Activated CD4-positive, alpha-beta T cell treated with anti-CD3 and anti-CD28 coated beads, Interleukin-2, amount 50 U/mL, for 24 hours (primary cell): ENCODE measurements at places on chromosomes 7 and 10.

DNA sequence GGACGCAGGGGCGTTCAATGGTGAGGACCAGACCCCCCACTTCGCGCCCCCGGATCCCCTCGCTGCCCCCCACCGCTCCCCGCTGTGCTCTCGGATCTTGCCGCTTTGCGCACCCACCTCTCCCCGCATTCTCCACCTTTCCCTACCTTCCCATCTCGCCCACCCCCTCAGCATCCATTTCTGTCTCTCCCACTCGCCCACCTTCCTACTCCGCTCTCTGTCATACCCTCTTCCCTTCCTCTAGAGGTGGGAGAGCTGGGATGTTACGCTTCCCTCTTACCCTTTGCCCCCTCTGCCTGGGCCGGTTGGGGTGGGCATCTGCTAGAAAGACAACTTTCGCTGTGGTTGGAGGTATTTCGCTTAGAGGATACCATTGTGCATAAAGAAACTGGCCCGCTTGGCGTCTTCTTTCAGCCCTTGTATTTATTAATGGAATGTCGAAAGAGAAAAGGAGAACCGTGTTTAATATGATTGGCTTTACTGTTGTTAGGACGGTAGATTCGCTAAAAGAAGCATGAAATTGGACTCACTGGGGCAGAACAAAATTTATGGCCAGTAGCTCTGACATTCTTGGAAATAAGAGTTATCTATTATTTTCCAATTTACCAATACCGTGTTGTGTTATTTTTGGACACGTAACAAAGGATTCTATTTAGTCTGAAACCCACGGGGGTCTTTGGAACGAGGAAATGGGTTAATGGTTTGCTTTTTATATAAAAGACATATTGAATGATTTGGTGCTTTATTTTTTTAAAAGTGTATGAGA is 873 bp downstream of the PRKAR2B start:
- DNase-seq = no peak

DNA sequence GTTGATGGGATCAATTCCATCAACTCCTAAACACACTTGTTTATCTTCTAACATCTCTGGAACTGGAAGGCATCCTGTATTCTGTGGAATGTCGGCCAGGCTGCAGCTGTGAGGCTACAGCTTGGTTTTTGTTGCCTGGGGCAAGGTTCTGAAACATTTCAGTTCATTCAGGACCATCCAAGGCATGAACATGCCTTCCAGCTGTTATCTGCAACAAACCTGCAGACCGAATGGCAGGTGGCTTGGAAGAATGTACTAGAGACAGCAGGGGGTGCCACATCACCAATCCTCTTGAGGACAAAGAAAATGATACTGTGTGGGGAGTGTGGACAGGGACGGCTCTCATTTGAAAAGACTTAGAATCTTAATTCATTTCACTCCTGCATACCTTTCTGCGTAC is 12.4 kb downstream of the PAPOLB start:
- no peak for DNase-seq

- DNase-seq = no peak
Measured at GRCh38 chr7:114818501-114818900, 103.4 kb upstream of the MDFIC start.

DNA sequence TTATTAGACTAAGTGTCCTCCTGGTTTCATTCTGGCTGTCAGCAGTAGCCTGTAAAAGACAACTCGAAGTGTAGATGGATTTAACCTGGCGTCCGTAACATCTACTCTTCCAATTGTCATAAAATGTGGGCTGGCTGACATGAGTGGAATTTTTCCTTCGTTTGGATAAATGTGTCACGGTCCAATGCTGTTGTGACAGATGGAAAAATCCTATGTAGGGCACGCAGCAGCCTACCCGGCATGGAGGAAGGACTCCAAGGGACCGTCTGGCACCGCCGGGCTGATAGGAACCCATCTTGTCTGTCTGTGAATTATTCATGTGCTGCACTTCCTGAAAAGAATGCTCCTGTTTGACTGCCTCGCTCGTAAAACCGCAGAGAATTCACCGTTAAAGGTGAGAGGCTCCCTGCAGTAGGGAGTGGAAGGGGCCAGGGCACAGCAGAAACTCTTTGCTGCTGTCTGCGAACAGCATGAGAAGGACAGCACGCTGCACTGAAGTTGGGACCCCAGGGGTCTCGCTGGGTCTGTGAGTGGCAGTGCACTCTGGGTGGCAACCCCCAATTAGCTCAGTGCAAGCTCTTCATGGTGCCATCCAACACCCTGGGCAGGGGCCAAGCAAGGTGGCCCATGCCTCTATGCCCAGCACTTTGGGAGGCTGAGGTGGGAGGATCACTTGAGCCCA is 1.6 kb upstream of the ORAI2 start:
- peak; percentile 57 for DNase-seq

DNA sequence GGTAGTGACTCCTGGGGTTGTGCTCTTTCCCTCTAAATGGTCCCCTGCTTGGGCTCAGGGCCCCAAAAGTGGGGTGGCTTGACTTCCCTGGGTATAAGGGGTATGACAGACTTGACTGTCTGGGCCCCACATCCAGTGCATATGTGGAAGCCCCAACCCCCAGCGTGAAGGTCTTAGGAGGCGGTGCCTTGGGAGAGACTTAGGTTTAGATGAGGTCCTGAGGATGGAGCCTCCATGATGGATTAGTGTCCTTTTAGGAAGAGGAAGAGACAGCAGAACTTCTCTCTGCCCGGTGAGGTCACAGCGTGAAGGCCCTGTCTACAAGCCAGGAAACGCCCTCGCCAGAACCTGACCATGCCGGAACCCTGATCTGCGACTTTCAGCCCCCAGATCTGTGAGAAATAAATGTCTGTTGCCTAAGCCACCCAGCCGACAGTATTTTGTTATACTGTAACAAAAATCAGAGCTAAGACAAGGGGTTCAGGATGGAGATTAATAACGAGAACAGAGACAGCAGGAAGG is 23.8 kb downstream of the PODXL start:
- no peak for DNase-seq

GRCh38 chr10:15325243-15325943 is 45.7 kb downstream of the FAM171A1 start:
- no peak for DNase-seq

GRCh38 chr7:43377196-43377960 is 205.5 kb upstream of the STK17A start:
- no peak for DNase-seq

GRCh38 chr10:63583397-63583796 is 62.2 kb downstream of the REEP3 start:
- DNase-seq = no peak

DNA sequence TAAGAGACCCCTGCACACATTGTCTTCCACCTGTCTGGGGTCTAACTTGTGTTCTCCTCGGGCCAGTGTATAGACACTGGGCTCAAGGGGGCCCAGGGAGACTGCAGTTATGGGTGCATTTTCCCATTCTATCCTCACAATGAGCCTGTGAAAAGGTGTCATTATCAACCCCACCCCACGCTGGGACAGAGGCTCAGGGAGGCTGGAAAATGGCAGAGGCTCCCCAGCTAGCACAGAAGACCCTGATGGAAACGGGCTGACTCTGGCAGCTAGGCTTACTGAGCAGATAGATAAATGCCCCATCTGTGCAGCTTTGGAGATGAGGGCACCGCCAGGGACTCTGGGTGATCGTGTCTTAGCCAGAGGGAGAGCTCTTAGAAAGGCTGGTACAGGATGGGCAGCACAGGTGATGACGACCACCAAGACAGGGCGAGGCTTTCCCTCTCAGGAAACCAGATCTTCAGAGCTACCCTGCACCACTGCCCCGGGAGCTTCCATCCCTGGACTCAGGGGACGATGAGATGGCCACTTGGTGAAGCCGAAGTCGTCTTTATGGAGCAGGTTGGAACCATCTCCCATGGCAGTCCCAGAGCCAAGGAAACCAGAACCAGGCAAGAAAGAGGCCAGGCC is 58.2 kb upstream of the CHST15 start:
- no peak for DNase-seq

- no peak for DNase-seq
Measured at GRCh38 chr7:90320014-90320413, 1.1 kb downstream of the FAM237B start.

DNA sequence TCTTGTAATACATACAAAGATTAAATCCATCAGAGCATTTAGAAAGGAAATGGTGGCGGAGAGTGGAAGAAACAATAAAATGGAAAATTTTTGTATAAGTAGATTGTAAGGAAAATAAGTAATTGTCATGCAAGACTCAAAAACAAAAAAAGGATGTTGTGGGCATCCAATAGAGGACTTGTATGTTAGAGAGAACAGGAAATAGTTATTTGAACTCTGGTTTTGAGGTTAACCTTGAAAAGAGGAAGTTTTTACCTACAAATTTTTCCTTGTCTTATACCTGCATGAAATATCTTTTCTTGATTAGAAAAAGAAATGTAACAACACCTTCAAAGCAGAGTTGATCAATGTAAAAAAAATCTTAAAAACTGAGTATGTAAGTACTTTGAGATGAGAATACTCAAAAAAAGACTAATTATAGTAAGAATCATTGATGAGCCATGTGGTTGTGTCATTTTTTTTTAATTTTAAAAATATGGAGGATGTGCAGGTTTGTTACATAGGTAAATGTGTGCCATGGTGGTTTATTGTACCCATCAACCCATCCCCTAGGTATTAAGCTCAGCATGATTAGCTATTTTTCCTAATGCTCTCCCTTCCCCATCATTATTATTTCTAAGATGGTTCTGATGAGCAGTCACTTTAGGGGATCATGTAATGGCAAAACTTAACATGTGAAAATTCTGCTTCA is 11.9 kb downstream of the TMEM106B start:
- DNase-seq = no peak

- DNase-seq = no peak
Measured at GRCh38 chr7:120404042-120404441, 131.1 kb downstream of the KCND2 start.

GRCh38 chr10:120174491-120174890 is 282.0 kb downstream of the SEC23IP start:
- DNase-seq = no peak

DNA sequence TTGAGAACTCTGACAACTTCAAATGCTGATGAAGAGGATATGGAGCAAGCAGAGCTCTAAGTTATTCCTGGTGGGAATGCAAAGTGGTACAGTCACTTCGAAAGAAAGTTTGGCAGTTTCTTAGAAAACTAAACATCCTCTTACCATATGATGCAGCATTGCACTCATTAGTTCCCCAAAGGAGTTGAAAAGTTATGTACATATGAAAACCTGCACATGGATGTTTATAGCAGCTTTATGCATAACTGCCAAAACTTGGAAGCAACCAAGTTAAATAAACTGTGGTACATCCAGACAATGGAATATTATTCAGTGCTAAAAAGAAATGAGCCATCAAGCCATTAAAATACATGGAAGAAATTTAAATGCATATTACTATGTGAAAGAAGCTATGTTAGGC is 779.3 kb upstream of the COBL start:
- no peak for DNase-seq

DNA sequence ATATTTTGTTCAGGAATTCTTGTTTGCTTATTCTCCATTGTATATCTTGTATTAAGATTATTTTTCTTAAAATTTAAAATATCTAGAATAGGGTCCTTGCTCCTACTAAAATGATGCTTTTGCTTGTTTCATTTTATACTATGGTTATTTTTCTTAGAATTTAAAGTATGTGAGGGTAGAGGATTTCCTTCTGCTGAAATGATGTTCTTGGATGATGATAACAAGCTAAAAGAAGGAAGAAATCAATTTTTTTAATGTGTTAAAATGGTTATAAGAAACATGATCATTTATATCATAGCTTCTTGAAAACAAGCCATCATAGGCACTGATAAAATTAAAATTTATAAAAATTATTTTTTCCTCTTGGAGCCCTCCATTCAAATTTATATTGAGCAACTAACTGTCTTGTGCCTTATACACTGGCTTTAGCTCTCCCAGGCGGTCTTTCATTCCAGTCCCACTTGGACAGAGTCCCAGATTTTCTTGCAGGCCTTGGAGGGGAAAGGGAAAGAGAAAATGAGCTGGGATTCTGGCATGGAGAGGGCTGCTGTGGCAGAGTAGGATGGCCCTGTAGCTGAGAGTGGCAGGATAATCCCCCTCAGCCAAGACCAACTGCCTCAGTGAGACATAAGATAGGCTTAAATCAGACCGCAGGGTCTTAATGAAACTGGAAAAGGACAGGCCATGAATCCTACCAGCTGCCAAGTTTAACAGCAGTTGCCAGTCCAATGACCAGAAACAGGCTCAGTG is 60.2 kb downstream of the DNAJB9 start:
- DNase-seq = no peak

GRCh38 chr7:92768501-92769393 is 67.6 kb downstream of the CDK6 start:
- peak; percentile 5 for DNase-seq

GRCh38 chr7:43302211-43302711 is 189.8 kb downstream of the HECW1 start:
- no peak for DNase-seq

DNA sequence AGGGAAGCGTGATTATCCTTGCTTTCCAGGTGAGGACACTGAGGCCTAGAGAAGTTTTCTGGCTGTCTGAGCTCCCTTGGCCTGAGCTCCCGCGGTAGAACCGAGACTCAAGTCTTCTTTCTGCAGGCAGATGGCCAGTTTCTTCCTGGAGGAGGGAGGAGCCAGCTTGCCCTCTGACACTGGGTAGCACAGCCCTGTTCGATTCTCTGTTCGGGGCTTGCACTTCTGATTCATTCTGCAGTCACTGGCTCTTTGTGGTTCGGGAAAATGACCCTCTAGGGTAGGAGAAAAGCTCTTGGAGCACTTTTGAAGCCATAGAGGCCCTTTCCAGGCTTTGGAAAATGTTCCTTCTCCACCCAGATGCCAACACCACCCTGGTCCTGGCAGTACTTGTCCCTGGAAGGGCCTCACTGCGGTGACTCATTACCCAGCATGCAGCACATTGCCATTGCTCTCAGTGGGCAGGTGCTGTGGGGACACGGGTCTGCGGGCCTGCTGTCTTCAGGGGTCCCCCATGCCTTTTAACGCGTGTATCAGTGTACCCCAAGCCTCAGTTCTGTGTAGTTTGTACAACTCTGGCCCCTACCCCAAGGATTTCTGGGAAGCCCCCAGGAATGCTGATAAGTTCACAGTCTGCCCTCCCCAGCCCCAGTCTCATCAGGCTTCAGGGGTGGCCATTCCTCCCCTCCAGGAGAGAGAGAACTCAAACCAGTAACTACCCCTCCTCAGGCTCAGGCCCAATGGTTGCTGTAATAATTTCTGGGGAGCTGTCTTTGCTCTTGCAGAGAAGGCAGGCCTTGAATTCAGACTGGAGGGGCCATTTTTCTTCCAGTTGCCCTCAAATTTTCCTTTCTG is 11.9 kb downstream of the CHST3 start:
- DNase-seq = no peak

GRCh38 chr10:75466001-75466400 is 34.6 kb downstream of the LRMDA start:
- DNase-seq = no peak

DNA sequence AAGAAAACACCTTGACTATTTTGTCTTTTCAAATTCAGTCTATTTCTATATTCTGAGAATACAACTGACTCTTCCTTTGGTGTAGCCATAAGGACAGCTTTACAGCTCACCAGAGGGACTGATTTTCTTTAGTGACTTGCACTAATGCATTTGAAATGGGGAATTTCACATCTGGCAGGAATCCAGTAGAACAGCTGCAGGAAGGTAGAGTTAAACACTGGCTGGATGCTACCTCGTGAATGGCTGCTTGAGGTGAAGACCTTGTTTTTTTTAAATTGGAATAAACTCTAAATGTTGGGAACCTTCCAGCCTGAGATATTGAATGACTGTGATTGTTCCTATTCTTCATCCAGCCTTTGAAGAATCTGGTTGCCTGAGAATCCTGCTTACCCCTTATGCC is 139.5 kb upstream of the STK17A start:
- no peak for DNase-seq

GRCh38 chr10:109875828-109876821 is 47.2 kb downstream of the XPNPEP1 start:
- no peak for DNase-seq

- no peak for DNase-seq
Measured at GRCh38 chr7:151244196-151244840, 4.2 kb downstream of the SMARCD3 start.
